ENCODE measurements at places on chromosomes 11 and 22.
A peak's percentile ranks its signal among the peaks of the same experiment; 100 is the strongest.

DNA sequence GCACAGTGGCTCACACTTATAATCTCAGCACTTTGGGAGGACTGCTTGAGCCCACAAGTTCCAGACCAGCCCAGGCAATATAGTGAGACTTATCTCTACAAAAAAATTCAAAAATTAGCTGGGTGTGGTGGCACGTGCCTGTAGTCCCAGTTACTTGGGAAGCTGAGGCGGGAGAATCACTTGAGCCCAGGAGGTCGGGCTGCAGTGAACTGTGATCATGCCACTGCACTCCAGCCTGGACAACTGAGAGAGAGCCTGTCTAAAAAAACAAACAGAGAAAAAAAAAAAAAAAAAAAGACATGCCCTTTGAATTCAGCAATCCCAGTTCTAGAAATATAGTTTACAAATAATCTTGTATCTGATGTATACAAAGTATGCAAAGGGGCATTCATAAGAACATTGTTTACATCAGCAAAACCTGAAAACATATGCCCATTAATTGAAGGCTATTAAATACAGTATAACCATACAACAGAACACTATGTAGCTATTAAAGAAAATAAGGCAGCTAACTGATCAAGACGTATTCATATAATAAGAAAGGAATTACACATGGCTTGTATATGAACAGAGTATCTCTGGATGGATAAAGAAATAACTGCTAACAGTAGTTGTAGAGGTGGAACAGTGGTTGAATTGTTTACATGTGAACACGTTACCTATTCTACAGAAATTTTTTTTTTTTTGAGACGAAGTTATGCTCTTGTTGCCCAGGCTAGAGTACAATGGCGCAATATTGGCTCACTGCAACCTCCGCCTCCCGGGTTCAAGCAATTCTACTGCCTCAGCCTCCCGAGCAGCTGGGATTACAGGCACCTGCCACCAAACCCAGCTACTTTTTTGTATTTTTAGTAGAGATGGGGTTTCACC lies 35.7 kb downstream of the CELF1 start:
- DNase-seq = no peak

GRCh38 chr11:26741036-26741435 lies 19.2 kb upstream of the SLC5A12 start:
- no peak for DNase-seq

- peak; percentile 40 for DNase-seq
These were observed 13.4 kb upstream of the GRK2 start for GRCh38 chr11:67252831-67253239.

DNA sequence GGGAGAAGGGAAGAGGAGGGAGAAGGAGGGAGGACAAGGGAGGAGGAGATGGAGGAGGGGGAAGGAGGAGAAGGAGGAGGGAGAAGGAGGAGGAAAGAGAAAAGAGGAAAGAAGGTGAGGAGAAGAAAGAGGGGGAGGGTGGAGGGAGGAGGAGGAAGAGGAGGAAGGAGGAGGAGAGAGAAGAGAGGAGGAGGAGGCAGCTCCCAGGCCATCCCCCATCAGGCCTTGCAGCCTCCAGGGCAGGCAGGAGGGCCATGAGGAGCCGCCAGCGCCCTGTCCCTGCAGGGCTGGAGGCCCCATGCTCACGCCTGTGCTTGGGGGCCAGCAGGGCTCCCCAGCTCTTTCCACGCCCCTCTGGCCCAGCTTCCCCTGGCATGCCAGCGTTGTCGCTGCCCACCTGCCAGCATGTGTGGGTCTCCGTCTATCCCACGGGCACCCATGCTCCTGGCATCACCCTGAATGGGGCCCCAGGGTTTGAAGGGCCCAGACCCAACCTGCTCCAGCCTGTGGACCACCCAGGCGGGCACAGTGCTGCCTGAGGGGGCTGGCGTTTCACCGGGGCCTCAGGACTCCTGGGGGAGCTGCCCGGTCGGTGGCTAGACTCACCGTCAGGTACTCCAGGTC lies 5.2 kb downstream of the TSPAN32 start:
- no peak for DNase-seq

- DNase-seq = no peak
These were observed 1091.9 kb upstream of the TENM4 start for GRCh38 chr11:80532633-80533232.

DNA sequence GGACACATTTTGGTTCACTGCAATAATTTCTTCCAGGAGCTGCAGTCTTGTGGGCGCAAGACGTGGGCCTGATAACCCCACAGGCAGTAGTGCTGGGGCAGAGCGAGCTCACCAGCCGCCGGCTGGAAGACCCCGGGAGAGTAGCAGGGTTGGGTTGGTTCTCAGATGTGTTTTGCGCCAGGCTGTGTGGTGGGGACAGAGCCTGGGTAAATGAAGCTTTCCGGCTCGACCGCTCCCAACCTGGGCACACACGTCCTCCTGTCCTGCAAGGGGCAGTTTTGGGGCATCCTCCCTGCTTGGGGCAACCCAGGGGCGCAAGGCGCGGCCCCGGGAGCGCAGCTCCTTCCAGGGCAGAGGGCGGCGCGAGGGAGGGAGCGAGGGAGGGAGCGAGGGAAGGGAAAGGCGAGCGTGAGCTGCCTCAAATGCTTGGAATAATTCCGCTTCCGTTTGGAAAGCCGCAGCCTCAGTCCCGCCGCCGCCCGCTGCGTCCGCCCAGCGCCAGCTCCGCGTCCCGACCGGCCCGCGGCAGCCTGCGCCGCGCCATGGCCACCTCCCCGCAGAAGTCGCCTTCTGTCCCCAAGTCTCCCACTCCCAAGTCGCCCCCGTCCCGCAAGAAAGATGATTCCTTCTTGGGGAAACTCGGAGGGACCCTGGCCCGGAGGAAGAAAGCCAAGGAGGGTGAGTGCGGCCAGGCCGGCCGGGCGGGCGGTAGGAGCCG lies at the start of gene PARVA:
Gene PARVA, plus strand, starts transcription at position 466 of the 718 bp plus-strand sequence. Its CDS starts 77 bp downstream, at position 543.
- peak; percentile 81 for DNase-seq

DNA sequence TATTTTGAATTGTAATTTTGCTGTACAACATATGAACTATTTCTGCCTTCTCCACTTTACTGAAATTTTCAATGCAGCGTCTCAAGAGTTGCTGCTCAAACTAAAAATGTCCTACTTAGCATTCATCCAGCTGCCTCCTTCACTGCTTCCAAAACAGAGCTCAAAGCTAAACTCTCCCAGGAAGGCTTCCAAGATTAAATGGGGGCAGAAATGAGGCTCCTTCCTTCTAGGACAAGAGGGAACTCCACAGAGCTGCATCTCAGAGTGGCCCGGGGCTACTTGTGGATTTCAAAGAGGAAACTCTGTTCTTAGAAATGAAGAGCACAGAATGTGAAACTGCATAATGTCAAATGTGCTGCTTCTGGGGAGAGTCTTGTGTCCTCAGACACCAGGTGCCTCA lies 295.9 kb upstream of the NCAM1 start:
- no peak for DNase-seq

GRCh38 chr11:95989076-95989605 lies 65.2 kb upstream of the MTMR2 start:
- DNase-seq = no peak

DNA sequence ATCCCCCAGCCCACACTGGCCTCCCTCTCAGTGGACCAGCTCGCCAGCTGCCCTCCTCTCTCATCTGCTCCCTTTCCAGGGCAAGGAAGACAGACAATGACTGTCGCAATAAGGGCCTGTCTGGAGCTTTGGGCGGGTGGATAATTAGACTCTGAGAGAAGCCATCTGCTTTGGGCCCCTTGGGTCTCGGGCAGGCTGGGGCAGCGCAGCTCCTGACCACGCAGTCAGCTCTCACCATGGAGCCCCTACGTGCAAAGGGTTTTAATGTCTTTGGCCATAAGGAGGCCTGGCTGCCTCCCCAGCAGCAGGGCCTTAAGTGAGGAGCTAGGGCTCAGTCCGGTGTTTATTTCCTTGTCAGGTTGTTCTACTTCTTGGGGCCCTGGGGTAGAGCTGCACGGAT lies 153.9 kb downstream of the CHST1 start:
- no peak for DNase-seq

DNA sequence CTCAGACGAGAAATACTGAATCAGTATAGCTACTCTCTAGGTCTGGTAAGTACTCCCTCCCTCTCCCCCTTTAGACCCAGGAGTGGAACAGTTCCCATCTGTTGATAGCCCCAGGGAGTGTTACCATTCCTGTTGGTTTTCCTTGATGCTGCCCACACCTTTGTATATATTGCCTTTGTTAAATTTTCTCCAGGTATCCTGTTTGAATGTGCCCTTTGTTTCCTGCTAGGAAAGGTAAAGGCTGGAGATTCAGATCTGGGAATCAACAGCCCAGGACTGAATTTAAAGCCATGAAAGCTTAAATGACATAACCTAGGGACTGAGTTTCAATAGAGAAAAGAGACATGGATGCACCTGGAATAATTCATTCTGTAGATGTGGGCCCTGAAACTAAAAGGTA lies 68.3 kb downstream of the CCDC83 start:
- DNase-seq = no peak

DNA sequence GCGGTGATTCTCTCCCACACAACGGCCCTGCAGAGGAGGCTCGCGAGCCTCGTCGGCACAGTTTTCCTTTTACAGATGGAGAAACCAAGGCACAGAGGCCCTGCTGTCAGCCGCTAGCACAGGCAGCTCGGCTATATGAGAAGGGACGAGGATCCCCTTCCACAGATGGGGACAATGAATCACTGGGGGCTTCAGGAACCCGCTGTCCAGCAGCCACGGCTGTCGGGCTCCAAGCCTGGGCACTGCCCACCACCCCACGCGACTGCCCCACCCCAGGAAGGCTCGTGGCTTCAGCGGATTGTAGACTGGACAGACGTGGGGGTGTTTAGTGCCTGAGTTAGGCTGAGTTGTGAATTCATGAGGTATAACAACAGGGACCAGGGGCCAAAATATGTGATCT lies 17.2 kb upstream of the FGF3 start:
- DNase-seq = no peak

- DNase-seq = peak; percentile 12
These were observed 1.2 kb downstream of the DDX6 start for GRCh38 chr11:118789501-118790356.

- no peak for DNase-seq
These were observed 9.0 kb upstream of the MCM5 start for GRCh38 chr22:35390933-35391332.

DNA sequence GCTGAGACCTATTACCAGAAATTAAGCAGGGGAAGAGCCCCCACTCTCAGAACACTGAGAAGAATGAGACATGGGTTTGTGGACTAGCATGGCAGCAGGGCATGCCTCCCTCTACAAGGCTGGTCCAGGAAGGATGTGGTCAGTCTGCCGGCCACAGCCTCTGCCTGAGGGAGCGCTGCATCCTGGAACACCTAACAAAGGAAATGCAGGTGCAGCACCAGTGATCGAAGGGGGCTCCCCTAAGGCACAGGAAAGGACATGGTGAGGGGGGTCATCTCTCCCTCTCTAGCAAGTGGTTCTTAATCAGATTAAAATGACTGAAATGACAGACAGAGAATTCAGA lies 40.6 kb upstream of the ARL14EP start:
- DNase-seq = no peak

DNA sequence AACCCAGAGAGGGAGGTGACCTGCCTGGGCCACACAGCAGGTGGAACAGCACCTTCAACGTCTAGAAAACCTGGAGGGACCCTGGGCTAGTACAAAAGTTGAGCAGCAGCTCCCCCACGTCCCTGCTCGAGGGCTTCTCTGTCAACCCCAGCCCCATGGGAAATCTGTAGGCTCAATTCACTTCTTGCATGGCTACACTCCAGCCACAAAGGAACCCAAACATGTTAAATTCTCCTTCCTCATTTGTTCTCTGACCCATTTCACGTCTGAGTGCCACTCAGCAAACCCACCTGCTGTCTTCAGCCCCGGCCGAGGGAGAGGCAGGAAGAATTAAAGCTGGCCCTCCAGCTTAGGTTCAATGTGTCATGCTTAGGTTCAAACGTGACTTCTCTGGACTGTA lies 418.5 kb downstream of the MIAT start:
- no peak for DNase-seq

DNA sequence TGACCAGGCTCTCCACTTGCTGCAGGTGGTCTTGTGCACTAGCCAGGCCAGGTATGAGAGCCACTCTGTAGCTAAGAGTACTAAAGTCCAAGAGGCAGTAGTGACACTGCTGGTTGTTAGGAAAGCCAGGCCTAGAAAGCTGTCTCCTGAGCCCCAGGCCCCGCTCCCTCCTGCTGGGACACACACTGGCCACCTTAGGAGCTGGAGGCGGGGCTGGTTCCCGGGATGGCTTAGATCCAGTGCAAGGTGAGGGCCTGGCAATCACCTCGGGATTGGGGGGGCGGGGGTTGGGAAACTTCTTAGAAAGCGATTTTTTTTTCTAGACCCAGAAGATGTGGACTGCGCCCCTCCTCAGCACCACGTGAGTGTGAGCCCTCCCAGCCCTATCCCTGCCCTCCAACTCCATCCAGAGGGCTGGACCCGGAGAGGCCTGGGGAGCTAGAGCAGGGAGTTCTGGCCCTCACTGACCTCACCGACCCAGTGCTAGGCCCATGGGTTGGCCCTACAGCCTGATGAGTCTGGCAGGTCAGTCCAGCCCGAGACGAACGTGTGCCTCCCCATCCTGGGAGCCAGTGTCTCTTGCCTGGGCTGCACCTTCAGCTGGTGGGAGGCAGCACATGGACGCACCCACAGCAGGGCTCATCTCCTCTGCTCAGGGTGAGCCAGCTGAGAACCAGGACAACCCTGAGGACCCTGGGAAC lies 18.1 kb downstream of the SLC37A2 start:
- no peak for DNase-seq

- DNase-seq = peak; percentile 60
These were observed 1.8 kb upstream of the PACS1 start for GRCh38 chr11:66068154-66068821.

DNA sequence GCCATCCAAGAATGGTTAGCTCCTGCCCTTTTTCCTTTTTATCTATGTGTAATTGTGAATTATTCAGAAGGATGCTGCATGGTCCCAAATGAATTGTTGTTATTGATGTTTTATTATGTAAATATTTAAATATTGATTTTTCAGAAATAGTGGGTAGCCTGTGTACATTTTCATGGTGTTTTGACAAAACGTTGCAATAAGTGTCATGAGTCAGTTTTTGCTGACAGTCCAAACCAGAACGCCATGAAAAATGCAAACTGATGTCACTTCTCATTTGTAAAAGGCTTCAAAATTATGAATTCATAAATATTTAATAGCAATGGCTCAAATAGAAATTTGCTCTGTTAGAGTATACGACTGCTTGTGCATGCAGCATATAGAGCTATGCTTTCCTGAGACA lies 422.5 kb downstream of the CNTN5 start:
- no peak for DNase-seq

- DNase-seq = no peak
These were observed 1862.4 kb upstream of the RAG2 start for GRCh38 chr11:38460429-38460828.

DNA sequence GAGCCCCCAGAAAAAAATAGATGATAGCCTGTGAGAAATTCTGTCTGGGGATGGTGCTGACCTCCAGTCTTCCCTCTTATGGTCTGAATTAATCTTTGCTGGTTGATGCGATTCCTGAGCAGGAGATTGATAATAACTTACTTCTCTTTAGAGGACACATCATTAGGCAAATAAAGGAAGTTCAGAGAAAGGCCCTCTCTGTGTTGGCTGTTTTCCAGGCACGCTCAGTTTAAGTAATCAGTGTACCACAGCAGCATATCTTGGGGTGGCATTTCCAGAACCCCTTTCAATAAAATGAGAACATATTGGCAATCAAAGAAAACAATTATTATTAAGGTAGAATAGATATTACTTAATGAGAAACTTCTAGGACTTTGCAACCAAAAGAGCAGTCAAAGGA lies 1129.3 kb upstream of the RAG2 start:
- no peak for DNase-seq

GRCh38 chr11:26688701-26689100 lies 33.2 kb downstream of the SLC5A12 start:
- no peak for DNase-seq

- no peak for DNase-seq
These were observed 886.4 kb downstream of the BRD1 start for GRCh38 chr22:48941033-48941902.

GRCh38 chr11:66183494-66184048 lies 84.9 kb upstream of the RAB1B start:
- no peak for DNase-seq

Data from SW480 (cell line).